ENCODE measurements at places on chromosomes 13 and 19.

DNA sequence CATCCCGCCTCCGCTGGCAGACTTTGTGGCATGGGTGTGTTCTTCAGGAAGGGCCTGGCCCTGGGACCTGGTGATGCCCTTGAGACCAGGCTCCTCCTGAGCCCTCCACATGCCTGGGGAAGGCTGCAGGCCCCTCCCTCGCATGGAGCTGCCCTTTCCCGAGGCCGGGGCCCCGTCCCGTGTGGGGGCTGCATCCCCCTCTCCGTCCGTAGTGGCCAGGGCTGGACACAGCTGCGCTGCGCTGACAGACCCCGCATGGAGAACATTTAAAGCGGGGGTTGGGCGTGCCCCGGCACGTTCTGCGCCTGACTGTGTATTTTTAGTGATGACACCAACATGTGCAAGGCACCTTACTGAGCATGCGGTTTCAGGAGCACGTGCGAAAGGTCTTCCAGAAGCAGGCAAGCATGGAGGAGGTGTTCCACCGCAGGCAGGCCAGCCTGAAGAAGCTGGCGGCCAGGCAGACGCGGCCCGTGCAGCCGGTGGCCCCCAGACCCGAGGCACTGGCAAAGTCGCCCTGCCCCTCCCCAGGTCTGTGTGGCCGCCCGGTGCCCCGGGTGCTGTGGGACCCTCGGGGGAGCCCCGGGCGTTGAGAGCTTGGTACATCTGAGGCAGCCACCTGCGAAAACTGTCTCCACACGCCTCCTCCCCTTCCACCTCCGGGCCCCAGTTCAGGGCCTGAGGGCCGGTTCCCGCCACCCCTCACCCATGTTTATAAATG lies 28.8 kb upstream of the F7 start:
- DNase-seq = no peak

GRCh38 chr13:95411428-95412040 lies 110.3 kb upstream of the ABCC4 start:
- no peak for DNase-seq

- no peak for DNase-seq
Observed at GRCh38 chr19:55461974-55462626, 658 bp upstream of the ISOC2 start.

- DNase-seq = no peak
Observed at GRCh38 chr19:6250024-6250615, 29.7 kb downstream of the MLLT1 start.

- no peak for DNase-seq
Observed at GRCh38 chr19:8461891-8462290, 17.1 kb downstream of the HNRNPM start.

DNA sequence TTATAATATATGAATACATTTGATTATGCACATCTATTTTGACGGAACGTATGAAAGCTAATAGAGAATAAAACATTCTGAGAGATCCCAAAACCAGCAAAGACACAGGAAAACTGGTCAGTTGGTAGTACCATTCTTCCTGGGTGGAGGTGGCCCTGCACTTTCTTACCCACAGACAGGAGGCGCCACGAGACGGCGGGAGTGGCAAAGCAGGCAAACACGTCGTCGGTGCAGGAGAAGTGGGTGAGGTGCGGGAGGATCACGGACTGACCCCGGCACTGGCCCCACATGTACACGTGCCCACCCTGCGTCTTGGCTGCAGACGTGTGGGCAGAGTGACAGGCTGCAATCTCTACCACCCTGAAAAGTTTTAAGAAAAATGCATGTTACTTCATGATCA lies 36.1 kb downstream of the RCBTB1 start:
- DNase-seq = no peak

DNA sequence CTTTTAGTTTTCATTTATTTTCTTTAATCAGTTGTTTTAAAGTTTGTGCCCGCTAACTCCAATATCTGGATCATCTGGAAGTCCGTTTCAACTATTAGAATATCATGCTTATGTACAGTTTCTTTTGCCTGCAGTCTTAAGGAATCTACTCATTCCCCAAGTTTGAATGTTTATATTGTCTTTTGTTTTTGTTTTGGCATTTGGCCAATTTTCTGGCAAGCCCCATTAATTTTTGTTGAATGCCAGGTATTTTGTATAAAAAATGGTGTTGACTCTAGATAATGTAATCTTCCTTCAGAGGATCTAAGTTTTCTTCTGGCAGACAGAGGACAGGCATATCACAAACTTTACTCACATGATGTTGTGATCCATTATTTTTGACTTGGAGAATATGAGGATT lies 11.1 kb upstream of the ZNF235 start:
- no peak for DNase-seq

DNA sequence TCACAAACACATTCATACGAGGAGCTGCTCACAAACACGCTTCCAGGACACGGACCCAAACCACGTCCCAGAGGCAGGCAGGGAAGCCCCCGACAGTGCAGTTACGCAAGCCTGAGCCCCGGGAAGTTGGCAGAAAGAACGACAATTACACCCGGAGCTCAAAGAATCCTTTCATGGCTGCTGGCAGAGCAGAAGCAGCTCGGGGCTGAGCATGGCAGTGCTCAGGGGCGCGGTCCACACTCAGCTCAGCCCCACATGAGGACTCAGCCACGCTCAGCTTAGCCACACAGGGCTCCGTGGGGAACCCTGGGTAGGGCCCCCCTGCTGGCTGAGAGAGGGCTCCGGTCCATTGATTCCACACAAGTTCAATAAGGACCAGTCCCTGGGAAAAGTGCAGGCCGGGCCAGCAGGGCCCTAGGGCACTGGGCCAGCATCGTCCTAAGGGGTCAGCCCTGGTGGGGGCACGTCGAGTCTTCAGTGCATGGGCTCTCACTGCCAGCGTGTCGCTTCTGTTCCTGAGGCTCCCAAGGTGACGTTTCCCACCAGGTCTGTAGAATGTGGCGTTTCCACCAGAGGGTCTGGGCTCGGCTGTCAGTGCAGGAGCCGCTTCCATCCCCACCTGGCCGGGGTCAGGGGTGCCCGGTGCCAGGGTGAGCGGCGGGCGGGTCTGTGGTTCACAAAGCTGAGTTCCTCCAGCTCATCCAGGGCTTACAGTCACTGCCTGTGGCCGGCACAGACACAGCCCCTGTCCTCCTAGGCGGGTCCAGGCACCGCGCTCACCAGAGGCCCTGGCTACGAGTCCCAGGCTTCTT lies 23.1 kb downstream of the GAS6 start:
- DNase-seq = no peak

- DNase-seq = no peak
Observed at GRCh38 chr13:92488249-92488852, 738.3 kb upstream of the GPC6 start.

DNA sequence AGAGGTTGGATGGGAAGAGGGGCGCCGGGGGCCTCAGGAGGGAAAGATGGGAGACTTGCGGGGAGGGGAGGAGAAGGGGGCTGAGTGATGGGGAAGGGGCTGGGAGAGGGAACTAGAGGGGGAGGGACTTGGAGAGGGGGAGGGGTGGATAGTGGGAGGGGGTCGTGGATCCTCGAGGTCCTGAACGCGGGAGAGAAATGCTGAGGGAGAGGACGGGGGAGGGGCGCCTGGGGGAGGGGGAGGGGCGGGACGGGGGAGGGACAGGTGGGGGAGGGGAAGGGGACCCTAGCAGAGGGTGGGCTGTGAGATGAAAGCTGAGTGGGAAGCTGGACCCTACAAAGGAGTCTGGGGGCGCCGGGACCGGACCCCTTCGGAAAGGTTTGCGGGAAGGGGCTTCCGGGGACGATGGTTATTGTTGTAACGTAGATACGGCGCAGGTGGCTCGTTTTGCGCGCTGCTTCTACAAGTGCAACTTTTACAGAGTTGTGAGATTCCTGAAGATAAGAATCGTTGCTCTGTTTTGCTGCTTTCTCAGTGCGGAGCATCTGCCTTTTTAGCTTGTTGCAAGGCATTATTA lies 418 bp downstream of the ZNF444 start:
- DNase-seq = no peak

GRCh38 chr19:42380155-42380554 lies 9.9 kb downstream of the CNFN start:
- DNase-seq = no peak

DNA sequence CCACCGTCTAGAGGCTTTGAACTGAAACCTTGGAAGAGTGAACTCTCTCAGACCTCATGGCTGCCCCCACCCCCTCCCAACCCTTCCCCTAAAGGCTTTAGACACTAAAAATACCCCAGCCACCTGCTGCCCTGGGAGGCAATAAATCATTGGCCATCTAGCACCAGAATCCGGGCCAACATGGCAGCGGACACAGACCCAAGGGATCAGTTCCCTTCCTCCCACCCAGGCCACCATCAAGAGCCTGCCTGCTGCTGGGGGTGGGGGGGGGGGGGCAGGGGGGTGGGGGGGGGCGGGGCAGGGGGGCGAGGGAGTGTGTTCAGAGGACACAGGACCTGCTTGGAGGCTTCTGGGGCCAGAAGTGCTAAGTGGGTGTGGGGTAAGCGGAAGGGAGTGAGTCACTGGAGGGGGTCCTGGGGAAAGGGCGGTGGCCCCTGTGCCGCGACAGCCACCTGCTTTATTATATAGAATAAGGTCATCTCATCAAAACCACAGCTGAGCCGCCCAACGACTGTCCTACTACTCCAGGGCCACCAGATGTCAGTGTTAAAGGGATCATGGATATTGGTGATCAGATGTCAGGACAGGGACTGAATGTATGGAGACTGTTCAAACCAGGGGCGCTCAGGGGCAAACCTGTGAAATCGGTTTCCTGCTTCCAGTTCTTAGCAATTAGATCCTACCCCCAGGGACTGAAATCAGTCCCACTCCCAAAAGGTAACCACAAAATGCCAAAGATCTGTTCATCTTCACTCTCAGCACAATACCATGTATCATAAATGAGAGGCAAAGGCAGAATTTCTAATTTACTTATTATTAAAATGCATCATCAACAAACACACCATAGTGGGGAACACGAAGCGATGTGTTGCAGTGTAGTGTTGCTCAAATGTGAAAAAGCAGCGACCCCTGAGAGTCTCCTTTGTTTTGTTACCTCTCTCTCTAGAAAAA lies 24.3 kb downstream of the ARL11 start:
- DNase-seq = no peak

DNA sequence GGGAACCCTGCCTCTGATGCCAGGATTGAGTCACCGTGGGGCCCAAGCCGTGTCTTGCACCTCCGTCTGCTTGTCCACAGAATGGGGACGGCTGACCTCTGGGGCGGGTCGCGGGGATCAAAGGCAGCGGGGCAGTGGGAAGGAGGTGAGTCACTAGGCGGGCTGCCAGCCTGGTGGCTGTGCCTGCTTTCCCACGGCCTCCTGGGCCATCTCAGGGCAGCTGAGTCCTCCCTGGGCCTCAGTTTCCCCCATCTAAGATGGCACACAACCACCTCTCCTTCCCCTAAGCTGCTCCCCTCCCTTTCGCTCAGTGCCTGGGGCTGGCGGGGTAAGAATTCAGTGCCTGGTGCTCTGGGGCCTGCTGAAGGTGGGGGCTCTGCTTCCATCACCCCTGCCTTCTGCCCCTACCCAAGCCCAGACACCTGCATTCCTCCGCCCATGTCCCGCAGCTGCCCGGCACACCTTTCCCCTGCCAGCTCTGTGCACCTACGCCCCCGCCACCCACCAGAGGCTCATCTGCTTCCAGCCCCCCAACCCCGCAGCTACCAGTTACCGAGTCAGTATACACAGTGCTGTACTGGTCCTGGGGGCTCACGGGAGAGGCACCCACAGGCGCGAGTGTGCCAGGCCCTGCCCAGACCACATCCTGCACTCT lies 3.5 kb downstream of the MKNK2 start:
- DNase-seq = no peak

GRCh38 chr19:13097463-13098258 lies 5.0 kb downstream of the LYL1 start:
- DNase-seq = no peak

DNA sequence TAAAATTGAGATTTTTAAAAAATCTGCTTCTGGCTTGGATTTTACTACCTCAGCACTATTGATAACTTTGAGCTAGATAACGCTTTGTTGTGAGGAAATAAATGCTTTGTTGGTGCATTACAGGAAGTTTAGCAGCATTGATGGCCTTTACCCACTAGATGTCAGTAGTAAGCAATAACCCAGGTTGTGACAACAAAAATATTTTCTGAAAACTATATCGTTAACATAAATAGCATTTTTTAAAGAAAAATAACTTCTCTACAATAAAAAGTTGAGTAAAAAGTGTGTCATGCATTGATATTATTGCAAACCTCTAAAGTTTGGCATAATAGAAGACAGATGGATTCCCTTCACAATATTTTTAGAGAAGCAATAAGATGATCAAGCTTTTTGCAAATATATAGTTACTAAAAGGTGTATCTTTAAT lies 1246.5 kb downstream of the UQCRFS1 start:
- no peak for DNase-seq

DNA sequence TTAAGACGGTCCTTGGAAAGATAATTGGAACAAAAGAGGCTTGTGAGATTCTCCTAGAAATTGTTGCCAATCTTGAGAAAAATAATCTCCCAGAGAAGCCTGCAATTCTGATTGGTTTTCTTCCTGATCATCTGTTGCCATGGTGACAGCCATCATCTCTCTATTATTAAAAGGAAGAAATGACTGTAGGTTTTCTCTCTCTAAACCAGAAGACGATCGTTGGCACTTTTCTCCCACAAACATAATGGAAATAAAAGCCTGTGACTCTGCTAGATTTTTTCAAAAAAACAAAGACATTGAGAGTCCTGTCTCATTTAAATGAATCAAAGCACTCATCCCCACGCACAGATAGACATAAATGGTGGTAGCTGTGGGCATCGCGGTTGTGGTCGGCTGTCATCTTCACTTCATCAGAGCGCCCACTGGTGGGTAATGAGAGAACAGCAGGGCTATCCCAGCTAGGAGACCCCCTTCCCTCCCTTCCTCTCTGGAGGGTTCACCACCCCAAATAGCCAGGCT lies 21.7 kb upstream of the CALM3 start:
- DNase-seq = no peak

All from vagina (tissue), 2 donors.